ENCODE measurements at places on chromosomes 4 and X.
A peak's percentile ranks its signal among the peaks of the same experiment; 100 is the strongest.

- no peak for DNase-seq
Measured at GRCh38 chr4:7186031-7186430, 6.3 kb upstream of the SORCS2 start.

DNA sequence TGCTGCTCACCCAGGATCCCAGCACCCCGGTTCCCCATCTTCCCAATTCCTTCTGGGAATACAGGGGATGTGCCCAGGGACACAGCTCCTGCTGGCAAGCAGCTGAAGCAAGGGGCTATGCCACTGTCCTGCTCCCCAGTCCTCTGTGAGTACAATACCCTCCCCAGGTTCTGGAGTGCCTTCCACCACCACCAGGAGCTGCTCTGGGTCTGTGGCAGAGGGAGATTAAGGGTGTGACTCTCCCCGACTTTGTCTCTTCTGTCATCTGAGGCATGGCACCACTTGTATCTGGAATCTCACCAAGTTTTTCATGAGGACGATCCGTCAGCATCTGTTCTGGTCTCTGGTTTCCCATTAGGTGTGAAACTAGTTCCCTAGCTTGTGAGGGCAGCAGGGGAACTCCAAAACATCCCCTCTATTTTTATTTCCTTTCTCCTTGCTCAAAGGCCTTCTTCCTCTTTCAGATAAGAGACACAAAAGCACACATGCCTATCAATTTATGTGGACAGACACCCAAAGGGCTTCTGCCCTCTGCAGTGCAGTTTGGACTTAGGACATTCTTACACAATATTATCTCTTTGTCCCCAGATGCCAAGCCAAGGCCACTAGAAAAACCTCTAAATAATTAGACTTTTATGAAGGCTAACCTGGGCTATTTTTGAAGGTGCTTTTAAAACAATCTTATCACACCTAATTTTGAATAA, 26.8 kb downstream of the MGST2 start:
- no peak for DNase-seq

DNA sequence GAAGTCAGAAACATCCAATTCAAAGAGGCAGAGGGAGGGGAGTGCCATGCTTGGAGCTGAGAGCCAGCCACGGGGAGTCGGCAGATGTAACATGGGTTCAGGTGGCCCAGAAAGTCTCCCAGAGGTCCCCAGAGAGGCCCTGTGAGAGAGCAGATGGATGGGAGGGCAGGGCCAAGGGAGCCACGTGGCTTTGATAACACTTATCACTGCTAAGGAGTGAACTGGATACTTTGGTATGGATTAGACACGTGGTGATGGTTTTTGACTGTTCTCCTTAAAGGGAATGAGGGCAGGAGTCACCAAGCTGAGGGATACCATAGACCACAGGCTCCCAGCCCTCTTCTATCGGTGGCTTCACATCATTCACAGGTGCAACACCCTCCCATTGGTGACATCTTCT, 13.7 kb downstream of the CCKAR start:
- DNase-seq = no peak

GRCh38 chr4:67566335-67566734, 7.8 kb downstream of the STAP1 start:
- DNase-seq = no peak

GRCh38 chr4:106615961-106616360, 247.4 kb upstream of the GIMD1 start:
- DNase-seq = no peak

GRCh38 chrX:55867708-55868107, 150.2 kb downstream of the RRAGB start:
- no peak for DNase-seq

GRCh38 chr4:79865201-79865597, 207.8 kb downstream of the ANTXR2 start:
- DNase-seq = no peak

GRCh38 chr4:85595796-85596559, 121.0 kb downstream of the ARHGAP24 start:
- no peak for DNase-seq

DNA sequence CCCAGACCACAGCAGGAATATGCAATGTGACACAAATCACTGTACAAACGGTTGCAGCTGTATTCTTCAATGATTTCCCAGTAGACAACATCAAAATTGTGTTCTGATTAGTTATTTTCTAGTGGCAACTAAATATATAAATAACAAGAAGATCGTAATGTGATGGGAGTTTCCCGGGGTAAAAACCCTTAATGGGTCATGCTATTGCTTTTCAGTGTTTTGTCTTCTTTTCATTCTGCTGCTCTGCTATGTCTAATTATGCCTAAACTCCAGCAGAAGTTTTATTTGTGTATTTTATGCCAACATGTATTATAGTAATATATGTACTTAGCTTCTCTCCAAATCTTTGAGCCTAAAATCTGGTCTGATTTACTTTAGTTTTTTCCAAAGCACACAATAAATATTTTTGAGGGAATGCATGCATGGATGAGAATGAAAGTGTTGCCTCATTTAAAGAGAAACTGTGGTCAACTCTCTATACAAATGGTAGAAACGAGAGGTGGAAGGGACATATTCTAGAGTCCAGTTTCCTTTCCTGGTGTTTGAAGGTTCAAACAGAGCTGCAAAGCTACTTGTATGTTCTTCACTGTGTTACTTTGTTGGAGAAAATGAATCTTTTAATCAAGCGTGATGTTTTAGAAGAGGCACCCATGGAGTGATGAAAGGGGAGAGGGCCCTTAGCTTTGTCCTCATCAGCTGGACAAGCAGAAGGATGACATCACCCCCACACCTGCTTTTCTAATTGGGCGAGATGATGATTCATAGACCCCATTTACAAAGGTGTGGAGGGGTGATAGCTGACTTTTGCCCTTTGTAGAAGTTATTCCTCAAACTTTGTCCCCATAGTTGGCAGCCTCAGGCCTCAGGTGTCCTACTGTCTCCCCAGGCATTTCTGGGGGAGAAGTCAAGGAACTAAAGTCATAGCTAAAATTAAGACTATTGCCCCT, 129.7 kb downstream of the FRAS1 start:
- no peak for DNase-seq

DNA sequence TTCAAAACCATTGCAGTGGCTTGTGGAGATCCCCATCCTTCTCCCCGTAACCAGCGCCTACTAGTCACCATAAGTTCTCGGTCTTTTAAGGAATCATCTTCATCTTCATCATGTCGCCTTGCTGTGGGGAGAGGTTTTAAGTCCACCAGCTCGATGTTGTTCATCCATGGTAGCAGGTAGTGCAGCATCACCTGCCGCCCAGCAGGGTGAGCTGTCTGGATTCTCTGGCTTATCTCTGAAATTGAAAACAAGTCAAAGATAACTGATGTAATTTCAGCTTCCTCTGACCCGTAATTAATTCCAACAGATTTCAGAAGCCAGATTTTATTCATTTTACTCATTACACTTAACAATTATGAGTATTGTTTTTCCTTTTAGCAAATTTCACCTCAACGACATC, 67.4 kb downstream of the ZAR1 start:
- DNase-seq = no peak

GRCh38 chr4:181478656-181479055, 764.5 kb upstream of the TENM3 start:
- DNase-seq = no peak

- DNase-seq = no peak
Measured at GRCh38 chr4:159343116-159343515, 240.2 kb downstream of the RAPGEF2 start.

GRCh38 chrX:13622401-13622964, 30.5 kb upstream of the TCEANC start:
- no peak for DNase-seq

GRCh38 chr4:38989487-38989886, 42.7 kb downstream of the TMEM156 start:
- no peak for DNase-seq

DNA sequence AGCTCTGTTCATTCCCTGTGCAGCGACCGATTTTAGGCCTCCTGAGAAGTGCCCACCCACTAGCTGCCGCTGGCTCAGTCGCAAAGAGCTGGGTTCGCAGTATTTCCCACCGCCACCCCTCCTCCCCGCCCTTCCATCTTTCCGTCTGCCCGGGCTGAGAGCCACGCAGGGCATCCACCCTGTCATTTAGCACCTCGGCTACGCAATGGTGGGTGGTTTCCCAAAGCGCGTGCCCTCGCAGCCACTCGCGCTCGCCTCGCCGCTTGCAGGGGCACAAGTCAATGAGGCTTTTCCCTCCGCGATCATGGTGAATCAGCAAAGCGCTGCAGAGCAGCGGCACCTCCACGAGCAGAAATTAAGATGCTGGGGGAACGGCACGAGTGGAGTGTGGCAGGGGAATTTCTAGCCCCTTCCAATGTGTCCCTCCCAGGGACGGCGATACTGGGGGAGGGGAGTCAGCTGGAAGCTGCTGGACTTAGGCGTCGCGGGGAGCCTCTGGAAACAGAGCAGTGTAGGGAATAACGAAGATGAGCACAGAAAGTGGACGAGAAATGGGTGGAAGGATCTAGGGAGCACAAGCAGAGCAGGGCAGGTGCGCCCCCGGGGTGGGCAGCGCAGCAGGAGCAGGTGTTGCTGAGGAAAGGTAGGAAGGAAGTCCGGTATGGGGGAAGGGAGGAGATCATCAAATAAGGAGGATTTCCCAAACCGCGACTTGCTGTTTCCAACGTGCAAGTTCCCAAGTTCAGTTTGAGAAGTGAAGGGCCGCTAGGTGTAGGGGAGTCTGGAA, 2.4 kb upstream of the PTCHD1 start:
- no peak for DNase-seq

DNA sequence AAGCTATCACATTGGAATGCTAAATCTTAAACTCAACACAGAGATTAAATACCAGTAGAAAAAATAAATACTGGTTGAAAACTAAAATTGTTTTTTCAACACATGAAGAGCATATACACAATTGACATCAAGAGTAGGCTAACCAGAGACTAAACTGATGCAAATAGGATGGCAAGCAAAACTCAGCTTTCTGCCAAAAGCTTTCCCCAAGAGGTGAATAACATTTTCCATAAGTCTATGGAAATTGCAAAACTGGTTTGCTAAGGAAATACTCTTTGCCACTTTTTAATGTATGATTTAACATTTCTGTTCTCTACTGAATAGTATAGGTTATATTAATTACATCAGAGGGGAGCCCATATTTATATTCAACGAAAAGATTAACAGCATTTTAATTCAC, 23.8 kb downstream of the IQCM start:
- DNase-seq = no peak

DNA sequence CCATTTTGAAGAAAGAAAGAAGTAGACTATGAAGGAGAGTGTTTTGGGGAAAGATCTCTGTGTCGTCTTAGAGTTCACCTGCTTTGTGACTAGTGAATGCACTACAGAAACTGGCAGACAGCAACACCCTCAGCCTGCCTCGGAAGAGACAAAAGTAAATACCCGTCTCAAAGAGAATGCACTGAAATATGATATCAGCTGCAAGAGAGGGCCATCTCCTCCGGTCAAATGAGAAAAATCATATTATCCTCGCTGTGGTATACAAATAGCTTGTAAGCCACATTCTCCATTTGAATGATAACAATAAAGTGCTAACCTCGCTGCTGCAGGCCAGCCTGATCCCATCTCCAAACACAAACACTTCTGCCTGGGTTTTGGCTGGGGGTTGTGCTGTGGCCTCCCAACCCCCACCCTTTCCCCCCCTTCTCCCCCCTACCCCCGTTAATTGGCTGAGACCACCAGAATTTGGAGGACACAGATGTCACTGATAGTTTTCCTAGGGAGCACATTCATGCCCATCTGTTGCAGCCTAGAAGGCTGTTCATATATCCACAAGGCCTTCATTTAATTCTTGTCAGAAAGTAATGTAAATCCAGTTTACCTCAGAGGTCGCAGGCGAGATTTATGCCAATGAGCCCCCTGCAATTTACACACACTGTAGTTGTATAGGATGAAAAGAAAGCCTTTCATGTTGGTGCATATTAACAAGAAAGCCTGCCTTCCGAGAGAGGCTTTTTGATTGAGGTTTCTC, 46.3 kb downstream of the ALPK1 start:
- no peak for DNase-seq

DNA sequence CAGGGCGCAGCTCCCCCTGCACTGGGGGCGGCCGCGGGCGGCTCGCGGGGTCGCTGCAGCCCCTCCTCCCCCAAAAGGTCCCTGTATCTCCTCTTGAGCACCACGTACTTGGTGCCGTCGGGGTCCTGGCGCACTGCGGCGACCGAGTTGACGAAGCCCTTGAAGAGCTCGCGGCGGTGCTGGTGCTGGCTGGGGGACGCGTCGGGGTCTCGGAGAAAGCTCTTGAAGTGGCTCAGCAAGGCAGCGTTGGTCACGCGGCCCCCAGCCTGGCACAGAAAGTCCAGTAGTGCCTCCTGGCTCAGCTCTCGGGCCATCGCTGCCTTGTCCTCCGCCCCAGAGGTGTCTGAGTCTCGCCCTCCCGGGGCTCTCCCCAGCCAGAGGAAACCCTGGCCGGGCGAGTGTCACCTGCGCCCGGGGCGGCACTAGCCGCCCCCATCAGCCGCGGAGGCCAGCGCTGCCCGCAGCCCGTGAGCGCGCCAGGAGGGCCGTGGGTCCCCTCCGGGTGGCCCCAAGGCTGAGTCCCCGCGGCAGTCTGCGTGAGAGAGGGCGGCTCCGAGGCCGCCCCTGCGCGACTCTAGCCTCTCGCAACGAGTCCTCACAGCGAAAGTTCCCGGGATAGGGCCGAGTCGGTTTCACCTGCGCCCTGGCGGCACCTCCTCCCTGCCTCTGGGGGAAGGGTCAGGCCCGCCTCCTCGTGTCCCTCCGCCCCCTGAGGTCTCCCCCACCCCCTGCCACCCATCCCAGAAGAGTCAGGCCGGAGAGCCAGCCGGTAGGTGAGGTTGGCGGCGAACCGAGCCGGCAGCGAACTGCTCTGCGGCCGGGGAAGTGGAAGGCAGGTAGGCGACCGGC, at the start of gene SOWAHB:
Gene SOWAHB (minus strand): TSS at position 609 of the 849 bp plus-strand sequence. CDS start 295 bp downstream, at position 314.
- DNase-seq = peak; percentile 93

DNA sequence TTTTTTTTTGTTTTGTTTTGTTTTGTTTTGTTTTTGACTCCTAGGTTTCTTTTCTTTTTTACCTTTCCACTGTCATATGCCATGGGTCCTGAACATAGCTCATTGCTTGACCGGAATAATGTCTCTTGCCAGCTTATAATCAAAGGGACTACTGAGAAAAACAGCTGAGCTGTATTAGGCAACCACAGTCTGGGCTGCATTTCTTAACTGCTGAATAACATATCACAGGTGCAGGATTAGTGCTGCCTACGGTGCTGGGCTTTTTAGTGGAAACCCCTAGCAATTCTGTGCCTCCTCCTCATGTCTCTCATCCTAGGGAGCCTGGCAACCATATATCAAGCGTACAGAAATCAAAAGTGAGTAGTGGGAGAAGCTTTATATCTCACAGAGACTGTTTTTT, 333.5 kb downstream of the BMPR1B start:
- no peak for DNase-seq

DNA sequence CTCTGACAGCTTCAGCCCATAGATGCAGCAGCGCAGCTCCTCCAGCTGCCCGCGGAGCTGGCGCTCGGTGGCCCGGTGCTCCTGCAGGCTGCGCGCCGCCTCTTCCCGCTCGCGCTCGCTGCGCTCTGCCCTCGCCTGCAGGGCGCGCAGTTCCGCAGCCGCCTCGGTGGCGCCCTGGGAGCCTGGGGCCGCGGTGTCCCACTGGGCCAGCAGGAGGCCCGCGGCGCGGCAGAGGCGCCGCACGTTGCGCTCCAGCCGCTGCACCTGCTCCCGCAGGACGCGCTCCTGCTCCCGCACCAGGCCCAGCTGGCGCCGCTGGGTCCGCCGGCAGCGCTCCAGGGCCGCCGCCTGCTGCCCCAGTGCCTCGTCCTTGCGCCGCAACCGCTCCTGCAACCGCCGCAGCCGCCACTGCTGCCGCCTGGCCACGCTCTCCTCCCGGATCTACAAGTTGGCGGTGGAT, 10.1 kb downstream of the C4orf50 start:
- no peak for DNase-seq

Data from mucosa of descending colon (tissue), 3 donors.